ENCODE measurements at places on chromosomes 7 and 10.

- no peak for DNase-seq
These were observed 101.4 kb downstream of the MICU1 start for GRCh38 chr10:72524489-72524888.

DNA sequence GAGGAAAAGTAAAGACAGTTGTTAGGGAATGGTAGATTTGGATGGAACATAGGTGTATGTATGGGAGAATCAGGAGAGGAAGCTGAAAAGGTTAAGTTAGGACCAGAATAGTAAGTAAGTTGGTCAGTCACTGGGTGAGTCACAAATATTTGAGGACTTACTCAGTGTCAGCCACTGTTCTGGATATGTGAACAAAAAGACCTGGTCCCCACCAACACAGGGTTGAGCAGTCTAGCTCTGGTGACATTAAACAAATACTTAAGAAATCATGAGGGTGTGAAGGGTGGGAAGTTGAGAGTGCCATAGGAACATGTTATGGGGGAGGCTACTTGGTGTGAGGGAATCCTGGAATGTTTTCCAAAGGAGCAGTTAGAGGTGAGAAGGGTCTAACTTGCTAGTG lies 246.9 kb downstream of the PTEN start:
- DNase-seq = peak; percentile 63

DNA sequence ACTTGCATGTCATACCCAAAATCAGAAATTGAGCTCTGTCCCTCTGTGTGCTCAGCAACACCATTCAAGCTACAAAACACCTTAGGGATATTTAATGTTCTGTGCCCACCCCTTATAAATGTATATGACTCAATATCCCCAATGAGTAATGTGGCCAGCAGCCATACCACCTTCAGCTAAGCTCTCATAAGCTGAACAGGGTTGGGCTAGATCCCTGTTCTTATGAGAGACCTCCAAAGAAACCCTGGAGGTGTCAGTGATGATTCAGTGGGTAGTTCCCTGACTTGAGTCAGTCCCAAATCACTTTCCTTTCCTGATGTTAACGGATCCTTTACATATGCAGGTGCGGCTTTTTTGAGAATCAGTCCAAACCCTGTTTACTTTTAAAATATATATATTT lies 253.8 kb downstream of the CREB5 start:
- DNase-seq = no peak

DNA sequence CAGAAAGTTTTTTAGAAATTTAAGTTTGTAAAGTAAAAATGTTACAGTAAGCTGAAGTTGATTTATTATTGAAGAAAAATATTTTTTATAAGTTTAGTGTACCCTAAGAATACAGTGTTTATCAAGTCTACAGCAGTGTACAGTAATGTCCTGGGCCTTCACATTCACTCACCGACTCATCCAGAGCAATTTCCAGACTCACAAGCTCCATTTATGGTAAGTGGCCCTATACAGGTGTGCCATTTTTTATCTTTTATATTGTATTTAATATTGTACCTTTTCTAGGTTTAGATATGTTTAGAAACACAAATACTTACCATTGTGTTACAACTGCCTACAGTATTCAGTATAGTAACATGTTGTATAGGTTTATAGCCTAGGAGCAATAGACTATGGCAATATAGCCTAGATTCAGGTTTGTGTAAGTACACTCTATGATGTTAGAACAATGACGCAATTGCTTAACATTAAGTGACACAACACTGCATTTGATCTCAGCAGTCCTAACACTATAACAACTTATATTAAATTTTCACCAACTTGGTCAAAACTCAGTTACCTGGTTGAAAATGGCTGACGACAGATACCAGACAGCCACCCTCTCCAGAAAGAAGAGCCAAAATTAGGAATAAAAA lies 45.7 kb downstream of the HIBADH start:
- no peak for DNase-seq

GRCh38 chr7:23246555-23246954 lies at the start of gene GPNMB:
Gene GPNMB, plus strand, starts transcription at chr7:23246775. Its CDS starts 83 bp downstream, at chr7:23246858.
- no peak for DNase-seq

DNA sequence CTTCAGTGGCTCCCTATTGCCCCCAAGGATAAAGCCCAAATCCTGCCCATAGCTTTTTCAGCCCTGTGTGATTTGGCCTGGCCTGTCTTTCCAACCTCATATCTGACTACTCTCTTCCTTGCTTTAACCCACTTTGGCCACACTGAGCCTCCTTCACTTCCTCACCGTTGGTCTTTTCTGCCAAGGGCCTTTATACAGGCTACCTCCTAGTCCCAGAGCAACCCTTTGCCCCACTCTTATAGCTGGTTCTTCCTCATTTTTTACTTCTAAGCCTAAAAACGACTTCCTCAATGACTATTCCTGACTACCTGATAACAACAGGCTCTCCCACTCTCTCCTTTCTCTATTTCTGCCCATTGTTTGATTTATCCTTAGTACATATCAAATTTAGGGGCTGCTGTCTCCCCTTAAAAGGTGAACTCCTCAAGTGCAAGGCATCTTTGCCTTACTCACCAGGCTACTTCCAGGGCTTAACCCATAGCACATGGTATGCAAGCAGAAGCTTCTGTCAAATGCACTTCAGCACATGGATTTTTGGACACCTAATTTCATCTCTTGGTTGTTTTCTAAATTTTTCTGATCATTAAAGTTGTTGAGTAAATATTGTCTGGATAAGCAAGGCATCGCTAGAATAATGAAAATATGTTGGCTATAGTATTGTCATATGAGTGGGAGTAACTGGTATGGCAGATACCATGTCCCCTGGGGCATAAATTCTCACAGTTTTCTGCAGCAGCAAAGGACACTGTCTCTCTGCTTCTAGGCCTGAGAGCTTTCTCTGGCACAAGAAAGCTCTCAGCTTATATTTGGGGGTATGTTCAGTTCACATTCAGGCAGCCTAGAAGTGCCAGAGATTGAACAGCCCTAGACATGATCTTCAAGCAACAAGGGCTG lies 201.5 kb upstream of the GPR26 start:
- no peak for DNase-seq

DNA sequence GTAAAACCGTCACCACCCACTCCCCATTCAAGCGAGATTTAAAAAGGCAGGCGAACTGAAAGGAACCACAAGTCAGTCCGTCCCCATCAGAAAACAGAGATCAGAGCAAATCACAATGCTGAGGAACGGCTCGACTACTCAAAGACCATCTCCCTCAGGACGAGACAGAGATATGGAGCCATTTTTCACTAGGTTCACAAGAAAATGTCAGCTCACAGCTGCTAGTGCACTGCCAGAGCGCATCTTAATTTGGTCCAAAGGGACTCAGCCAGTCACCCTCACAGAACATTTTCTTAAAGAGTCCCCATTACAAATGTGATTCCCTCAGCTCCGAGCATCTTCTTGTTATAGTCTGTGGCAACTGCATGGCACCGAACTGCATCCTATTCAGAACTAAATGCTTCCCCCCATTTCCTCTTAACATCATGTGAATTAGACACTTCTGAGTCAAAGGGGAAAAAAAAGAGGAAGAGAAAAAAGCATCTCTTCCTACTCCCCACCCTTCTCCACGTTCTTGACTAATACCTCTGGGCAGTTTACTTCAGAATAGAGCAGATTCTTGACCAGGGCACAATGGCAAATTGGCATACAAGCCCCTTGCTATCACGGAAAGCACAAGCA lies 683.9 kb downstream of the MAGI2 start:
- DNase-seq = peak; percentile 55

GRCh38 chr10:26438534-26439341 lies 597 bp downstream of the APBB1IP start:
- DNase-seq = peak; percentile 78

GRCh38 chr7:154792436-154793055 lies 210.4 kb downstream of the PAXIP1 start:
- DNase-seq = no peak

GRCh38 chr10:34145715-34146114 lies 669.4 kb downstream of the PARD3 start:
- no peak for DNase-seq

DNA sequence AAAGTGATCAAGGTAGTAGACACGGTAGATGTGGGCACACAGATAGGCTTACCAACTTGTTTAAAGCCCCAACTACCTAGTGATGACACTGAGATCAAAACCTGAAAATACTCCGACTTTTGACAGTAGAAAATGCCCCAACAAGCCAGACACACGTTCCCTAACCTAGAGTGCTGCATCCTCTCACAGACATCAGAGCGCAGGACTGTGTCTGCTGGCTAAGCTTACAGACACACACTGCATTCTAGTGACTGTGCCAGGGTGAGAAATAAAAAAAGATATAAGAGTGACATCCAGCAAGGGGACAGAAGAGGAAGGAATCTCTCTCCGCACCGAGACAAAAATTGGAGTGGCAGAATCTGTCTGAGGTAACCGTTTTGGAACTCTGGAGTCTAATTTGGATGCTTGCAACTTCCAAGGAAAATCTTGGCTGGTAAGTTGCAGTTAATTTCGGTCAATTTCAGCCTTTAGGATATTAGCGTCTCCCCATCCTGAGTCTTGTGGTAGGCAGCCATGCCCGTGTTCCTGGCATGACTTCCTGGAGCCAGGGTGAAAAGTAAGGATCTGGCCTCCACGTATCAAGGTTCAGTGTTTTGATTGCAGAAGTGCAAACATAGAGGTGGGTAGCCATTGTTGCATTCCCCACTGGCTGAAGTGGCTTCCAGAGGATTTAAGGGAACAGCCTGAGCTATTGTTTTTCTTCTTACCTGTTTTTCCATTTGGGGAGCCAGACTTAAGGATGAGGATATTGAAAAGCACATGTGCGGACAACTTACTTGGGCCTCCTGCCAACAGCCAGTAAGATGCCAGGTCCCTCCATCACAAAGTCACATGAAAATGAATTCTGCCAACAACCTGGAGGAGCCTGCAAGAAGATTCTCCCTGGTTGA lies 124.1 kb downstream of the SMURF1 start:
- DNase-seq = no peak

DNA sequence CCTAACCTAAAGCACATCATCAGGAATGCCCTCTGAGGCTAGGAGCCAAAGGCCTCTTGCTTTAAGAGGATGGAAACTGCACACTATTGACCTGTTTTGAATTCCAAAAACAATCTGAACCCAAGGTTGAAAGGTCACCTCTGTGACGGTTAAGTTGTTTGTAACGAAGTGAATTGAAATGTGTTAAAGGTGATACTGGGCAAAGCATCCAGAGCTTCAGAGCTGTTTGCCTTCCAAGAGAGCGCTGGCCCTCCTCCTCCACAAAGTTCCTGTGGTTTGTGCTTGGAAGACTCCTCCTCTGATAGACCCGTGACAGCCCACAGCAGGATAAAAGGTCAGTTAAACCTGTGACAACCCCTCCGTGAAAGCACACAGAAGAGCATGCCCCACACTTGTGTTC lies 133.7 kb upstream of the CTTNBP2 start:
- DNase-seq = no peak

DNA sequence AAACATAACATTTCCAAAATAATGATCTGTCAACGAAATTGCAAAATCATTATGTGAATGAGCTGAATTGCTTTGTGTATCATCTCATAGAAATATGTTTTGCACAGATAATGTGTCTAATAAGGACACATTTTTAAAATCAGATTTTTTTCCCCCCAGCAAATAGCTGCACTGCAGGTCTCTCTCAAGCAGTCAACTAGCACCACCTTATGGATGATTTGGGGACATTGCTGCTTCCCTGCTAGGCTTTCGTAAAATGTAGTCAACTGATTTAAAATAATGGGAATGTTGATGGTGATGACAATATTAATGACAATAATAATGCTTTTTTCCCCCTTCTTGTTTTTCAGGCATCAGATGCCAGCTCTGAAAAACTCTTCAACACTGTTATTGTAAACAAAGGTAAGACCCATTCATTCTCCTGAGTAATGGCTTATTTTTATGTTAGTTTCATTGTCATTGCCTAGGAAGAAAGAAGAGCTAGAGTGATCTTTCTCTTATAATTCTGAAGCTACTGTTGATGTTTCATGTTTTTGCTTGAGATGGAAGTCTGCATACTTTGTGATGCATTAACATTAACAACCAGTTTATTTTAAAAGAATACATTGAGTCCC lies 433.6 kb upstream of the GALNT17 start:
- DNase-seq = peak; percentile 67

- no peak for DNase-seq
These were observed 38.9 kb upstream of the UBN2 start for GRCh38 chr7:139192014-139192706.

GRCh38 chr10:132120734-132121510 lies 55.2 kb downstream of the JAKMIP3 start:
- no peak for DNase-seq

GRCh38 chr7:154906736-154907355 lies 96.1 kb downstream of the PAXIP1 start:
- DNase-seq = no peak

DNA sequence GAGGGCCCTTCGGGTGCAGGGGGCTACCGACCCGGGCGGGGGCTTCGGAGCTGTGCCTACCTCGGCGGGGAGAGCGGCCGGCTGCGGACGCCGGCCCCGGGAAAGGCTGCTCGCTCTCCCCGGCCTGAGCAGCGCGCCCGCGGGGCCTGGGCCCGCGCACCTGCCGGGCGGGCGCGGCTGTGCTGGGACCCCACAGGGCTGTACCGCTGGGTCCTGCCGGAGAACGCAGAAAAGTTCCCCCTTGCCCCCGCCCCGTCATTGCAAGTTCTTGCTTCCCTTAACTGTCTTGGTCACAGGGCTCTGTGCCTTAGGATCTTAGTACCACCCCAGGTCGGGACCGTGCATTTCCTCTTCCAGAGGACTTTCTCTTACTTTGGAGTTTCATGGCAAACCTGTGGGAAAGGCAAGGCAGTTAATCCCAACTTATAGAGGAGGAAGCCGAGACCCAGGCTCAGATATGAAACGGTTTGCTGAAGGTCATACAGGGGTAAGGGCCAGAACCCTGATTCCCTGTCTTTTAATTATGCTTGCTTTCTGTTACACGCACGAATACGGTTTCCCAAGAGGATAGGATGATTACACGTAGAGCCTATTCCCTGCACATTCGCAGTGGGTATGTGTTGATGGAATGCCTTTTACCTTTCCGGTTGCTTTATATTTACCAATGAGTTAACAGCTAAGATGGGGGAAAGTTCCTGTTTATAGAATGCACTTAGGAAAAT lies 652 bp downstream of the PCGF5 start:
- peak; percentile 54 for DNase-seq

Measured in GM12865 (cell line).